ENCODE measurements at places on chromosomes 12 and 14.

GRCh38 chr14:24775950-24776349 is 142.0 kb upstream of the GZMB start:
- DNase-seq = no peak

DNA sequence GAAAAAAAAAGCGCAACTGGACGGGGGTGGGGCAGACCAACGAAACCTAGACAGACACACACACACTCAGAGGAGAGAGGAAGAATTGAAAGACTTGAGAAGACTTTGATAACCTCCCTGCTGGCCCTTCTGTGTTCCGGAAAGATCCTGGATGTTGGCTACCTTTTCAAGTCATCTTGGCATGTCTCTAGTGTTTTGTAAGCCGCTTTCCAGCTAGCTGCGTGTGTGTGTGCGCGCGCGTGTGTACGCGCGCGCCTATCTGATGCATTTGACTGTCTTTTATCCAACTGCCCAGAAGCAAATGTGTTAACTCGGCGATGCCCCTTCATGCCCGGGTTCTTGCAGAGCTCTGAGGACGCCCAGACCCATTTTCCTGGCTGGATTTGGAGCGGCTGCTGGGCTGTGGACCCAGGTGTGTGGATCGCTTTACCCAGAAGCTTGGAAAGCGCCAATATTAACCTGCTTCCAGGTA is 664 bp downstream of the LRFN5 start:
- peak; percentile 6 for DNase-seq

- no peak for DNase-seq
These were observed 295.0 kb downstream of the RPAP3 start for GRCh38 chr12:47410862-47411261.

DNA sequence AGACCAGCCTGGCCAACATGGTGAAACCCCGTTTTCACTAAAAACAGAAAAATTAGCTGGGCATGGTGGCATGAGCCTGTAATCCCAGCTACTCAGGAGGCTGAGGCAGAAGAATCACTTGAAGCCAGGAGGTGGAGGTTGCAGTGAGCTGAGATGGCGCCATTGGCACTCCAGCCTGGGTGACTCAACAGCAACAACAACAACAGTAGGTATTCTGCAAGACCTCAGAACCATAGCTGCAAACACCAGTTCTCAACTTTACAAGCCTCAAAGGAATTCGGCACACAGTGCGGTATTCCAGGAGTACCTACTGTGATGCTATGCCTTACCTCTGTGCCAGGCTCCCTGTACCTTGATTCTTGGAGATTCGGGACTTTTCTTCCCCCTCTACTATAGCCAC is 15.8 kb downstream of the FOXN3 start:
- no peak for DNase-seq

DNA sequence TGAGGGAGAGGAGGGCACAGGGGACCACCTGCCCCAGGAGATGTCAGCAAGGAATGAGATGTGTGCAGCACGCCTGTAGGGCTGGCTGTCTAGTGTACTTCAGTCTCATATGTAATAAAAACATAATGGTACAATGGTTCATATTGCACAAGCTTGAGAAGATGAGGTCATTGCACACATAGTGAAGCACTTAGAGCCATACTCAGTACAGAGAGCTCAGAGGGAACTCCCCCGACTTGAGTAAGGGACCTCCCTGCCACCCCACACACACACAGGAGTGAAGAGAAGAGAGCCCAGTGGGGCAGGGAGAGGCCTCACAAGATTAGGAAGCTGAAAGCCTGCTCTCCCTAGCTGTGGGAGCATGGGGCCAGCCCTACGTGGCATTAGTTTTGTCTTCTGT is 61.5 kb downstream of the SLC6A12 start:
- no peak for DNase-seq

GRCh38 chr12:121789233-121789781 is 4.2 kb downstream of the RHOF start:
- DNase-seq = no peak

GRCh38 chr12:57235728-57236131 is 6.2 kb downstream of the SHMT2 start:
- DNase-seq = no peak

GRCh38 chr12:54003625-54004024 is 3.7 kb downstream of the HOXC9 start:
- no peak for DNase-seq

- DNase-seq = no peak
These were observed 46.4 kb downstream of the EMP1 start for GRCh38 chr12:13242936-13243335.

DNA sequence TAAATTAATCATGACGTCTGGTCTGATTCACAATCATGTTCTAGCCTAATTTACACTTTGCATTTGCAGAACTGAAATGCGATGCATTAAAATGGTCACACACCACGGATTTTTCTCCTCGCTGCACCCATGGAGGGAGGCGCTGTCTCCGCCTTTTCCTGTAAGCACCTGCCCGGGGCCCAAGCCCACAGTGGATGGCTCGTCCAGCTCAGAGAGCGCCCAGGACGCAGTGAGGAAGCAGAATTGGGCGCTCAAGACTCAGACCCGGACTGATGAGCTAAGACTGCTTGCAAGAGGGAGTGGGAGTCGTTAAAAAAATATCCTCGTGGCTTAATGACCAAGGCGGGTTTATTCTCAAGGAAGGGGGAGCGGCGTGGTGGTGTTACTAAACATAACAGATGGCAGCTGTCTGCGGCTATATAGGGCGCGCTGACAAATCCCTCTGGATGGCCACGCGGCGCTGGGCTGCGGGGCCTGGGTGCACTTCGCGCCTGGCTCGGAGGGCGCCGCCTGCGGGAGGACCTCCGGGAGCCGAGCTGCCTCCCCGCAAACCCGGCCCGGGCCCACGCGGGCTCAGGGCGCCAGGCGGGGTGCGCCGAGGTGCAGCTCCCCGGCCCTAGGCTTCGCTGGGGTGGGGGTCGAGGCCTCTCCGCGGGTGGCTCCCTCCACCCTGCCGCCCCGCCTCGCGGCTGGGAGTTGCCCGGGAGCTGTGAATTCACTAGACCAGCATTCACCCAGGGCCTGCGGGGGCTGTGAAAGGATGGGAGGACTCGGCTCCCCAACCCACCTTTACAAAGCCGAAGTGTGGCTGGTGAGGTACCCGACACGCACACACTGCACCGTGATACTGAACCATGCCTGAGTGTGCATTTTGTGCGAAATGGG is 78.7 kb downstream of the PPM1A start:
- peak; percentile 13 for DNase-seq

DNA sequence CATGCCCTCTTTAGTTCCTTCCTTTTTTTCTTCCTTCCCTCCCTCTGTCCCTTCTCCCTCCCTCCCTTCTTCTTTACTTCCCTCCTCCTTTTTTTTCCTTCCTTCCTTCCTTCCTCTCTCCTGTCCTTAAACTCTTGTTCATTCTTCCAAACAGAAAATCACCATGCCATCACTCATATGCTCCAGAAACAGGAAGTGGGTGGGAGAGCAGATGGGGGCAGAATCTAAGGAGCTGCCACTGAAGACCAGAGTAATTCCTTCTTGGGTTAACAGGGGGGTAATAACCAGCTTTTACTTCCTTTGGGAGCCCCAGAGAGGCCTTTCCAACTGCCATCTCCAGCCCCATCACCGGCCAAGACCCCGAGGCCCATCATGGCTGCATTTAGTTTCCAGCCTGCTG is 51.2 kb downstream of the SVOP start:
- no peak for DNase-seq

DNA sequence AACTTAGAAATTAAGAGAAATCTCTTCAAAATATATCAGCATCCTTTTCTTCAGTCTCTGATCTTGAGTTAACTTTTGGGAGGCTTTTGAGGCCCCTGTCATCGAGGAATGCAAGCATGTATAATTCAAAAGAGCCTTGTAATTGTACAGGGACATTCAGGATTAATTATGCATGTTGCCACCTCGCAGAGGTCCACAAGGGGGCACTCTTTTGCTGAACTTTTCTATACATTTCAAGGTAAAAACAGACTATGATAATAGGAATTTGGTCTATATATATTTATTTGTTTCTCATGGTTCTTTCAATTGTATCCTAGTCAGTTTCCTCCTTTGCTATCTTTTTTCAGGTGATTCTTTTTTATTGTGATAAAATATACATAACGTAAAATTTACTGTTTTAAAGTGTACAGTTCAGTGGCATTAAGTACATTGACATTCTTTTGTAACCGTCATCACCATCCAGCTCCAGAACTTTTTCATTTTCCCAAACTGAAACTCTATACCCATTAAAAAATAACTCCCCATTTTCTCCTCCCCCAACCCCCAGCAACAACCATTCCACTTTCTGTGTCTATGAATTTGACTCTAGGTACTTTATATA is 47.0 kb upstream of the SLC2A13 start:
- peak; percentile 9 for DNase-seq

DNA sequence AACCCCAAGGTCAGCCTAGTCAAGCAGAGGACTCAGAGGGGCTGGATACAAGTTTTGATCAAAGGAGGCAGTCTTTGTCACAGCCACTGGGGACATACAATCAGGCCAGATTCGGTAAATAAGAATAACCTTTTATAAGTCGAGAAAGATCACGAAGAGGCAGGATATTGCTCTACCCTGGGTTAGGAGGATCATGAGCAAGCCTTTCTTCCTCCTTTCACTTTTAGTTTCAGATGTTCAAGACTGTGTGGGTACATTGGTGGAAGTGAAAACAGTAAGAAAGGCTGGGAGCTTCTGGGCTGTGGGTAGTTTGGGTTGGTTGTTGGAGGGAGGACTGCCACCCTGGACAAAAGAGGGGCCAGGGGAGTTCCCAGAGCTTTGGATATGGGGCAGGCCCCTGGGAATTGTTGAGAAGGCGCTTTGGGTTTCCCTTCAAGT is 127.7 kb downstream of the SNAPC1 start:
- no peak for DNase-seq

DNA sequence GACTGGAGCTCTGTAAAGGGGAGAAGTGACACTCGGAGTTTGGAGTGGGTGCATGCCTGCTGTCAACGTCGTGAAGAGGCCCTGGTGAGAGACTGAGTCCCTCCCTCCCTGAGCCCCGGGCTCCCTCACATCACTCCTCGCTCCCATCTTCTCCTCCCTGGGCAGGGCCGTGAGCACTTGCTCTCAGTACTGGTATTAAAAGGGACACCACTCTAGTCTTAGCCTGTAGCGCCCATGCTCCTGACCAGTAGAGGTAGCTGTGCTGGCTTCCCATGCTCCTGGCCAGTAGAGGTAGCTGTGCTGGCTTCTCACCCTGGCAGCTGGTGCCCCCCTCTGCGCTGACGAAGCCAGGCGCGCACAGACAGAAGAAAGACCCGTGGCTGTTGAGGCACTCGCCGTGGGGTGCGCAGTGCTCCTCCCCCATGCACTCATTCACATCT is 14.7 kb downstream of the ISCA2 start:
- peak; percentile 42 for DNase-seq

- DNase-seq = no peak
These were observed 59.2 kb upstream of the RTRAF start for GRCh38 chr14:51929910-51930682.

GRCh38 chr12:112305951-112306350 is 76.3 kb downstream of the HECTD4 start:
- DNase-seq = no peak

DNA sequence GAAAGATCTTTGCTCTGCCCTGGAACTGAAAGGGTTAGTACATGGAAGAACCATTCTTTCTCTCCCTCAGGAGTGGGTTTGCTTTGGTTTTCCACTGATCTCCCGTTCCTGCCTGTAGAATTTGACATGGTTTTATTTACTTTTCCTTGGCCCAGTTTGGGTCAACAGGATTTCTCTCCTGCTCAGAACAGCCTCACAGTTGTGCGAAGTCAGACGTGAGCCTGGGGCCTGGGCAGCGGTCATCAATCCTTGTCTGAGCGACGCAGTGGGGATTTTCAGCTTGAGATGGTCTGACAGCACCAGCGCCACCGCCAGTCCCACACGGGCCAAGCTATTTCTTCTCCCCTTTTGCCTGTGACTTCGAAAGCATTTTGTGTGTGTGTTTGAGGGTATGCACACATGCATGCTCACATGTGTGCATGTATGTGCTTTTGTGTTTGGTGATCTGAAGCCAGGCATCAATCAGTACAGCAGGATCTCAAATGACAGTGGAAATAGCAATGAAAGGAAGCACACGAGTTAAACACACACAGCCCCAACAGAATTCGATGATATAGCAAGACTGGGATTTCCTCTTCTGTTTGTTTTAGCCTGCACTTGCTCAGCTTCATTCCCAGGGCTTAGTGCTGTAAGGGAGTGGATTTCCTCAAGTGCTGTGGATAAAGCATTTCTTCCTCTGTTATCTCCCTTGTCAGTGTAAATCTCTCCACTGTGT is 58.3 kb downstream of the SMOC1 start:
- DNase-seq = no peak

GRCh38 chr14:26163761-26164160 is 434.1 kb downstream of the NOVA1 start:
- peak; percentile 17 for DNase-seq

DNA sequence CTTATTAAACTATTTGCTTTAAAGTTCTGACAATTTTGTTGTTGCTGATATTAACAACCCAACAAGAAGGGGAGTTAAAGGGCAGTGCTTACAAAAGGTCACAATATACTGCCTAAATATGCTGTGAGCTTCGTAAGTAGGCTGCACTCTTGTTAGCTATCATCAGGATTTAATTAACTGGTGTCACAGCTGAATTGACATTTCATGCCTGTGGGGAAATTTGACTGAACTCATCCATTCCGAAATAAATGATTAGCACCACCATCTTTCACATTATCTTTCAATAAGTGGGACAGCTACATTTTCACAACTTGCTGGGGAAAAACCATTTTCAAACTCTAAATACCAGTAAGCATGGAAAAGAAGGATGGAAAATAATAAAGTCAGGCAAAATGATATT is 146.6 kb downstream of the PTPRO start:
- no peak for DNase-seq

DNA sequence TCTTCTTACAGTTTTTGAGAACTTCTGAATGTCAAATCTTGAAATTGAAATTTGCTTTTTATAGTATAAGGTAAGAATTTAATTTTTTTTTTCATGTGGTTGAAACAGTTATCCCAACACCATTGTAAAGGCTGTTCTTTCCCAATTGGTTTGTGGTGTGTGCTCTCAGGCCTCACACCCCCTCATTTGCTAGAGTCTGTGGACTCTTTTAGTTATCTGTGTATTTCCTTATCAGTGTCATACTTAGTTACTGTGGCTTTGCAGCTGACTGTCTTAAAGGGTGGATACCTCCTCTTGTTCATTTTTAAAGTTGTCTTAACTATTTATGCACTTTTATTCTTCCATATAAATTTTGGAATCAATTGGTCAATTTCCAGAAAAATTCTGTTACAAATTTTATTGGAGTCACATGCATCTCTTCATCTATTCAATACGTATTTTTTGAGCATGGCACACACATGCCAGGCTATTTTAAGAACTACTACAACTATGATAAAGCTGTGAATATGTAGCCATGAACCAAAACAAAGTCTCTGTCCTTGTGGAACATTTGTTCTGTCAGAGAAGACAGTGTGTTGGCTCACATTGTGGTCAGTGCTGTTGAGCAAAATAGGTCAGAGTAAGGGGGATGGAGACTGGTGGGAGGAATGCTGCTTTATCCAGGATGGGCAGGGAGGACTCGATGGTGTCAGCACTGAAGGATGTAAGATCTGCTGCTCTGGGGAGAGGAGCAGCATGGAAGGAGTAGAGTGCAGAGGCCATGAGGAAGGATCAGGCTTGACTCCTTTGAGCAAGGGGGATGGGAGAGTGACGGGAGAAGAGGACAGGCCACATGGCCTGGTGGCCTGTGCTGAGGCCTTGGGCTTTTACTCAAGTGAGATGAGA is 24.1 kb downstream of the FGF23 start:
- no peak for DNase-seq

- no peak for DNase-seq
These were observed 5.5 kb downstream of the ADCY6 start for GRCh38 chr12:48783432-48783831.

All from HEK293T (cell line).